A549 treated with CORT108297 at 1 μM for 4 hours (cell line): ENCODE measurements at places on chromosomes 6 and 20. TPM values are rescaled to one million over a fixed set of nuclear protein-coding genes. Genes with fewer than 3 reads are reported as not detected.

ARMC2 gene
- total RNA-seq, result 1.8 to 2.8 TPM (median 2.4 TPM) in 5 replicates

PRKN gene
- 0.02 to 0.47 TPM (median 0.12 TPM) in 4 of 5 replicates, not detected in the other for total RNA-seq

RFX6 gene
- total RNA-seq, result 0.03 TPM in 1 of 5 replicates, not detected in the others

DDX27 gene
- 60.5 to 65.8 TPM (median 61.5 TPM) in 5 replicates for total RNA-seq

RPP21 gene
- 62.2 to 73.8 TPM (median 71.8 TPM) in 5 replicates for total RNA-seq

CCR6 gene
- 0.07 to 0.08 TPM in 2 of 5 replicates, not detected in the others for total RNA-seq

C20orf202 gene
- total RNA-seq, result 0.05 to 0.13 TPM (median 0.07 TPM) in 3 of 5 replicates, not detected in the others

CYP39A1 gene
- 0.03 to 0.09 TPM (median 0.05 TPM) in 4 of 5 replicates, not detected in the other for total RNA-seq

WASF1 gene
- 9.8 to 14.1 TPM (median 12.3 TPM) in 5 replicates for total RNA-seq

TRMT11 gene
- total RNA-seq, result 10.6 to 15.2 TPM (median 12.9 TPM) in 5 replicates

VSX1 gene
- total RNA-seq, result 1.0 to 1.2 TPM (median 1.1 TPM) in 5 replicates

ZNF391 gene
- total RNA-seq, result 0.23 to 0.30 TPM (median 0.26 TPM) in 5 replicates

C6orf132 gene
- total RNA-seq, result 1.2 to 1.8 TPM (median 1.6 TPM) in 5 replicates

IL17A gene
- total RNA-seq, result not detected in 5 replicates

SLC17A9 gene
- 0.03 to 0.13 TPM (median 0.08 TPM) in 4 of 5 replicates, not detected in the other for total RNA-seq

KCNK5 gene
- 0.91 to 1.6 TPM (median 1.2 TPM) in 5 replicates for total RNA-seq

HMGCLL1 gene
- 0.09 to 0.21 TPM (median 0.14 TPM) in 5 replicates for total RNA-seq

TPMT gene
- total RNA-seq, result 5.7 to 6.9 TPM (median 5.8 TPM) in 5 replicates
